ENCODE measurements at places on chromosomes 1 and 21.

GRCh38 chr1:41239988-41240610, 2.0 kb downstream of the SCMH1 start:
- no peak for DNase-seq

GRCh38 chr1:119366424-119366823, 2.2 kb upstream of the HAO2 start:
- DNase-seq, result no peak

- DNase-seq, result no peak
Measured at GRCh38 chr1:7942214-7942921, 1.7 kb upstream of the TNFRSF9 start.

- no peak for DNase-seq
Measured at GRCh38 chr21:23542097-23542496, 2065.2 kb downstream of the MRPL39 start.

Data from NCI-H1436 (cell line).